Right lung (tissue), 10 donors: ENCODE measurements at places on chromosomes 3 and 15. TPM values are rescaled to one million over a fixed set of nuclear protein-coding genes. Genes with fewer than 3 reads are reported as not detected.

Gene NR2E3
- 0.59 TPM for polyA plus RNA-seq

Gene SNTN
- 15.2 TPM for polyA plus RNA-seq

Gene DAZL
- polyA plus RNA-seq: not detected

DNA sequence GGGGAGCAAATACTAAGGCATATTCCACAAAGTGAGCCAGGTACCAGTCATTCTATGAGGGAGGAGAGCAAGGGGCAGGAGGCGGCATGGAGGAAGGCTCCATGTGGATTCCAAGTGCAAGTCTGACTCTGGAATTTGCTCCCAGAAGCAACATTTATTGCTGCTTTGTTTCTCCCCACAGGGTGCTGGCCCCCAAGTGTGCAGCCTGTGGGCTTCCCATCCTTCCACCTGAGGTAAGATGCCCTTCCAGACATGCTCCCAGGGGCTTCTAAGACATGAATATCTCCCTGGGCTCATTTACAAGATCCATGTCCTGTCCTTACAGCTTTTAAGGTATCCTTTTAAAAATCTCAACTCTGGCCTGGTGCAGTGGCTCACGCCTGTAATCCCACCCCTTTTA lies 15.9 kb upstream of the SACM1L start:
- no peak for DNase-seq

GRCh38 chr3:194870394-194871110 lies 184.9 kb downstream of the FAM43A start:
- no peak for DNase-seq

GRCh38 chr3:110533089-110533488 lies 538.5 kb upstream of the NECTIN3 start:
- no peak for DNase-seq

GRCh38 chr3:43584043-43584826 lies 37.6 kb downstream of the ANO10 start:
- no peak for DNase-seq

DNA sequence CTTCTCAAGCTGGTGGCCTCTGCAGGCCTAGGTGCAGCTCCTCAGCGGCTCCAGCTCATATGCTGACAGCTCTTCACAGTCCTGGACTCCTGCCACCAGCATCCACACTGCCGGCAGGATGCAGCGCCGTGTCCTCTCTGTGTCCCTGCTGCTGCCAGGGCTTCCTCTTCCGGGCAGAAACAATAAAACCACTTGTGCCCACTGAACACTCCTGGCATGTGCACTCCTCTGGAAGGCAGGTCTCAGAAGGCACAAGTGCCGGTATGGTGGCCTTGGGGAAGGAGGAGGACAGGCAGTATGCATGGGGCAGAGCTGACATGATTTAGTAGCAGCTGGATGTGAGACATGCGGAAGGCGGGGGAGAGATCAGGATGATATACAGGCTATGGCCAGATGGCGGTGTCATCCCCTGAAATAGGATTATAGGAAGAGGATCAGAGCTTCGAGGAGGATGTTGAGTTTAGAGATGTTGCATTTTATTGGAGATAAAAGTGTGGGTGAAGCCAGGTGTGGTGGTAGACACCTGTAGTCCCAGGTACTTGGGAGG lies 7.5 kb upstream of the MAN2A2 start:
- no peak for DNase-seq
